Stimulated activated CD8-positive, alpha-beta memory T cell treated with anti-CD3 and anti-CD28 coated beads, Interleukin-4, amount 100 ng/mL, for 4 hours (primary cell): ENCODE measurements at places on chromosomes 7 and 10.

GRCh38 chr7:26495569-26495968 is 203.9 kb downstream of the SNX10 start:
- no peak for DNase-seq

- DNase-seq = no peak
Measured at GRCh38 chr10:64444163-64444562, 923.0 kb downstream of the REEP3 start.

DNA sequence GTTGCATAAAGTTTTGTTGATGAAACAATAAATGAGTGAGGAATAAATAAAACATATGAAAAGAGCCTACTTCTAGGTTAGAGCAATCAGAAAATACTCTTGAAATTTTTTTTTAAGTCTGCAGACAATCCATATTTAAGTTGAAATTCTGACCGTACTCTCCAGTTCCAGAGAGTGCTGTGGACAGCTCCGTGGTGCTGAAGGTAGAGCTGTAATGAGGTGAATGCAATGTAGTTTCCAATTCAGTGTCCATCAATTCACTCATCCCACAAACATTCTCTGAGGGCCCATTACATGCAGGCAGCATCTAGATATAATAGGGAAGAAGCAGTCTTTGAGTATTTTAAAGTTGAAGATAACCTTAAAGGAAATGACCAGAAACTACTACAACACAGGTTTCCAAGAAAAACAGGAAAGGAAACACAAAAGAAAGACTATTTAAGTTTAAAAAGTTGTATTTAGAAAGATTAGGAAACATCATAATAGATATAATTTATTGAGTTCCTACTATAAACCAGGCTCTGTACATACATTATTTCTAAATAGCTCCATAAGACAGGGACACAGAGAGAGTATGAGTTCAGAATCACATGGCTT is 44.0 kb upstream of the CRTAC1 start:
- no peak for DNase-seq

GRCh38 chr7:7505915-7506314 is 29.8 kb downstream of the COL28A1 start:
- DNase-seq = no peak

- DNase-seq = no peak
Measured at GRCh38 chr10:120355425-120355824, 101.6 kb upstream of the PLPP4 start.

- no peak for DNase-seq
Measured at GRCh38 chr10:31702005-31702404, 226.6 kb downstream of the ARHGAP12 start.

- no peak for DNase-seq
Measured at GRCh38 chr7:131424219-131424822, 96.6 kb downstream of the MKLN1 start.

- DNase-seq = no peak
Measured at GRCh38 chr7:84248843-84249242, 54.3 kb upstream of the SEMA3A start.

- DNase-seq = no peak
Measured at GRCh38 chr7:43929529-43930457, 3.6 kb downstream of the UBE2D4 start.

GRCh38 chr7:138890499-138891445 is 90.4 kb downstream of the KIAA1549 start:
- no peak for DNase-seq

GRCh38 chr10:50648935-50649227 is 25.1 kb upstream of the SGMS1 start:
- no peak for DNase-seq

DNA sequence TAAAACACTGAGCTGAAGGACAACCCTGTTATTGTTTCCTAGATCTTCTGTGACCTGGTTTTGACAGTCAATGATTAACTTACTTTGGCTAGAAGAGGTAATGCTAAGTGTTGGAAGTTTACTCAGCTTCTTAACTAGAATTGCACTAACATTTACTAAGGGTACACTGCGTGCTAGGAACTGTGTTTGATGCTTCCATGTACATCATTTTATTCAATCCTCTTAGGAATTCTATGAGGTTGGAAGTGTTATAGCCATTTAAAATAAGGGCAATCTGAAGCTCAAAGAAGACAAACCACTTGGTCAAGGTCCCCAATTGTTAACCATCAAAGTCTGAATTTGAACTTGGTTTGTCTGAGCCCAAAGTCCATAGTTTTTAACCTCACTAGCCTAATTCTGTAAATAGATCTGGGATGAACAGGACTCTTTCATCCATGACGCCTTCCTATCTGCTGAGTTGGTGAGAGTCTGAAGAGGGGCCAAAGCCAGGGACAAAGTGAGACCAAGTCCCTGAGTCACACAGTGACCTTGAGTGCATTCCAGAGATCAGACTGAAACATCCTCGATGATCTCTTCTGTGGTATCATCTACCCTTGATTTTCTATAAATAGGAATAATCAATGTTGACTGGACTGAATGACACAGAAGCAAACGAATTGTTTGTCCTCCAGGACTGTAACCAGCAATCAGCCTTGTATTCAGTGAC is 29.2 kb upstream of the ZNRF2 start:
- DNase-seq = no peak

DNA sequence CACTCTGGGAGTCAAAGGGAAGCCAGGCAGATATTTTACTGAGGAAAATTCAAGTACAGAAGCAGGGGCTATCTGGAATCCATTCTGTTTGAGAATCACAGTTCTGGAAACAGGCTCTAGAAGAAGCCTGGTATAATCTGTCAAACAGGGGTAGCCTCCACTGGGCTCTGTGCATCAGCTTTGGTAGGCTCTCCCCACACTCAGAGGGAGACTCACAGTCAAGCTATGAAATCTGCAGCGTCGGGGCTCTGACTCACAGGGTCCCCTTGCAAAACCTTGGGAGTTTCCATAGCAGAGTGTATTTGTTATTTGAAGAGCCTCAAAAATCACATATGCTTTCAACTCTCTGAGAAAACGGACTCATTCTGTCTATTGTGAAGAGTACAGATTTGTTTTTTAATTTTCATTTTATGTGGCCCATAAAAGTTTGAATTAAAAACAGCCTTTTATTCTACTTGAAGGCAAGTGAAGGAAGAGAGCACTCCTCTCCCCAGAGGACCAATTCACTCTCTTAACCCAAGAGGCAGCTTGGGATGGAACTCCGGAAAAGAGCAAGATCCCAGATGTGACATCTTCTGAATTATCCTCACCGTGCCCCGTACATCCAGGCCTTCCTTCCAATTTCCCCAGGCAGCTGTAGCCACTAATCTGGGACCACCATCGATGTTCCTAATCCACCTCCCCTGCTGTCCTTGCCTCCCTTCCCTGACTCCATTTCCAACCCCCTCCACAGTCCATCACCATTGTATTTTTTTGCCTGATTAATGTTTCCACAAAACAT is 590.9 kb upstream of the MGMT start:
- no peak for DNase-seq

DNA sequence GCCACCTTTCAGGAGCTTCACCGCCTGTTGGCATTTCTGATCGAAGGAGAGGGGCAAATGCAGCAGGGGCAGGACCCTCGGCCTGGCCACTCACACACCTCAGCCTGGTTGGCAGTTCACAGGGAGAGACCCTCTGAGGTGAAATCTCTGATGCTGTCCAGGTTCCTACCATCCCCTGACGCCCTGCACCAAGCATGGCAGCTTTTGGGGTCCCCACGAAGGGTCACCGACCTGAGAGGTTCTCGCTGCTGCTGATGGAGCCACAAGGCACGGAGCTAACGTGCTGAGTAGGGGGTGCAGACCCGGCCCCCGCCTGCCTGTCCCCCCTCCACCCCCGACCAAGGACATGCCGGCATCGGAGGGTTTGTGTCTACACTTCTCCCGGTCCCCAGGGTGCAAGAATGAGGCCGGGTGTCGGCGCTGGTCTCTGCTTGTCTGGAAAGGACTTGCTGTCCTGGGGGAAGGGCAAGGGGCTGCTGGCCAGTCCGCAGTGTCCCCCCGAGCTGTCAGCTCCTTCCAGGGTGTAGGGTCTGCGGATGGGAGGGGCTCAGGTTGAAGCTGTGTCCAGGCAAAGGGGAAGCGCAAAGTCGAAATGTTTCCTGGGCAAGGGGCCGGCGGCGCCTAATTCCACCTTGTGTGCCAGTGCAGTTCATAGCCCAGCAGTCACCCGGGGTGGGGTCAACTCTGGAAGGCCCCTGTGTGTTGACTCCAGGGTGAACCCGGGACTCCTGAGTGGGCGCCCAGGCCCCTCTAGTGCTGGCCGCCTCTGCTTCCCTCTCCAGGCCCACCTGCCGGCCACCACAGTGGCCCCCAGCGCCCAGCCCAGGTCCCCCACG is 132.6 kb downstream of the DNAJB6 start:
- no peak for DNase-seq

DNA sequence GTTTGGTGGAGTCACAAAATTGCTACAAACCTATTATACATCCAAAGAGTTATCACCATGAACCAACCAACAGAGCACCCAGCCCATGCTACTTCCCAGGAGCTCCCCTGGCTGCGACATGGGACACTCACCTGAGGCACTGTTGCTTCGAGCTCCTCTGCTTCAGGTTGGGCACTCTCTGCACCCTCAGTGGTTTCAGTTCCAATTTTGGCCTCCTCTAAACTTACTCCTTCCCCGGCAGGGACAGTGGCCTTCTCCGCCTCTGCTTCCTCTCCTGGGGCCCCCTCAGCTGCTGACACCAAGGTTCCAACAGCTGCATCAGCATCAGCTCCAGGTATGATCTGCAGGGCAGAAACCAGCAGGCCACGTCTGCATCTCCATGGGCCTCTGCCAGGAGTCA is 120.4 kb upstream of the TARP start:
- DNase-seq = no peak

- DNase-seq = no peak
Measured at GRCh38 chr7:54906963-54907362, 111.9 kb upstream of the EGFR start.

GRCh38 chr7:5332579-5332978 is 49.8 kb downstream of the SLC29A4 start:
- no peak for DNase-seq

GRCh38 chr7:157890921-157891401 is 554.2 kb downstream of the DNAJB6 start:
- DNase-seq = no peak

DNA sequence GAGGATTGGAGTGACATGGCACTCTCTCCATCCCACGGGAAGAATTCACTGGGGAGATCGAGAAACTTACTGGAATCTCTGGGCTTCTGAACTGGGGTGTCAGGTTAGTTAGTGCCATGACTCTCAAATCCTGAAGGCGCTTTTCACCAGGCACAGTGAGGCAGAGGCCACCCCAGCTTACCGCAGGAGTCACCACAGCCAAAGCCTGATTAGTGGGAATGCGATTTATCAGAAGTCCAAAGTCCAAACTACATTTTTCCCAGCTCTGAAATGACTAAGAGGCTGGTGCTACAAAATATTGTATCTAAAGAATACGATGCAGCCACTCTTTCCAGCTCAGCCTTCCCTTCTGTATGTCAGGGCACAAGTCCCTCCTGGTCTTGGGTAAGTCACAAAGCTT is 334.8 kb upstream of the SHH start:
- no peak for DNase-seq

DNA sequence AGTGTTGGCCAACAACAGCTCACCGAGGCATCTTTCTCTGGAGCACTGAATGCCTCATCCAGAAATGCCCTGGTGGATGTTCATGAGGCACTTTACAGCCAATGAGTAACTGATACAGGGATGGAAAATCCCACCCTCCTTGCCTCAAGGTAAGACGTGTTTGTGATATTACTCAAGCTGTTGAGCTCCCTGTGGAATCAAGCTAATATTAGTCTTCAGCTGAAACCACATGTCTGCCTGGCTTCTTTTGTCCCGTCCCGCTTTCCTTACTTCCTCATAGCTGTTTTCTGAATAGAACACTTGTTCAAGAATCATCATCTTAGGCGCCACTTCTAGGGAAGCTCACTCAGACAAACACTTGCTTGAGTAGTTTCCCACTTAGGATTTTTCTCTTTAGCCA is 422.4 kb downstream of the INHBA start:
- no peak for DNase-seq

DNA sequence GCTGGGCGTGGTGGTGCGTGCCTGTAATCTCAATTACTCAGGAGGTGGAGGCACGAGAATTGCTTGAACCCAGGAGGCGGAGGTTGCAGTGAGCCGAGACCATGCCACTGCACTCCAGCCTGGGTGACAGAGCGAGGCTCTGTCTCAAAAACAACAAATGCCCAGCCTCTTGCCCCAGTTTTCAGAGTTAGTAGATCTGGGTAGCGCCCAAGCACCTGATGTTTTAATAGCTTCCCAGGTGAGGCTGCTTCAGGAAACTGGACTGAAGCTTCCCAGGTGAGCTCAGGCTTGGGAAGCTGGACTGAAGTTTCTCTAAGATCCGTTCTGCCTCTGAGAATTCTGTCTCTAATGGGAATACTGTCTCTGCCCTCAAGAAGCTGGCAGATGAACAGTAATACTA is 12.2 kb downstream of the RPS24 start:
- no peak for DNase-seq

DNA sequence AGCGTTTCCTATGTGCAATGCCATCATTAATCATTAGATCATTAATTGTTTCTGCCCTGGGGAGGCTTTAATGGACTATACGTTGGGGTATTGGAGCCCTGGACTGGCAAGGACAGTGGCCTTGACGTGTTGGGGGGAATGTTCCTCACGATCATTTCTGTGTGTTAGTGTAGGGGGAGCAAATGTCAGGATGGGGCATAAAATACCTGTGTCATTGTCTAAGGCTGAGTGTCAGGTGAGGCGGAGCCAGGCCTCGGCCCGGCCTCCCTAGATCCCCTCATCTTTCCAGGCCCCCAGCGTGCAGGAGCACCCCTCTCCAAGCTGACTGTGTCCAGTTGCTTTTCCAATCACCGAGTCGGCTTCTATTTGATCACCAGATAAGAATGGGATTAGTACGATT is 346.4 kb upstream of the SHH start:
- no peak for DNase-seq

DNA sequence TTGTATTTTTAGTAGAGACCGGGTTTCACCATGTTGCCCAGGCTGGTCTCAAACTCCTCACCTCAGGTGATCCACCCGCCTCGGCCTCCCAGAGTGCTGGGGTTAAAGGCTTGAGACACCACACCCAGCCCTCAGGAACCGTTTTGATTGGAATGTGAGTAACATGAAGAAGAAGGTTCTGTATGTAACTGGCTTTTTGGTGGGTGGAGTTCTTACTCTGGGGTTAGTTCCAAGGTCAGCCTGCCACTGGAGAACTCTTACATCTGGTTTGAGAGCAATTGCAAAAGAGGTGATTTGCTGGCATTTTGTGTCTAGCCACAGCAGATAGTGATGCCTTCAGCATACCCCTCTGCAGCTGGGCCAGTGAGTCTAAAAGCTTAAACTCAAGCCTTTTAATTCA is 457.8 kb upstream of the VSTM2A start:
- no peak for DNase-seq
